Left lobe of liver (tissue), 2 donors: ENCODE measurements at places on chromosomes 3 and 15.
A peak's percentile ranks its signal among the peaks of the same experiment; 100 is the strongest.

DNA sequence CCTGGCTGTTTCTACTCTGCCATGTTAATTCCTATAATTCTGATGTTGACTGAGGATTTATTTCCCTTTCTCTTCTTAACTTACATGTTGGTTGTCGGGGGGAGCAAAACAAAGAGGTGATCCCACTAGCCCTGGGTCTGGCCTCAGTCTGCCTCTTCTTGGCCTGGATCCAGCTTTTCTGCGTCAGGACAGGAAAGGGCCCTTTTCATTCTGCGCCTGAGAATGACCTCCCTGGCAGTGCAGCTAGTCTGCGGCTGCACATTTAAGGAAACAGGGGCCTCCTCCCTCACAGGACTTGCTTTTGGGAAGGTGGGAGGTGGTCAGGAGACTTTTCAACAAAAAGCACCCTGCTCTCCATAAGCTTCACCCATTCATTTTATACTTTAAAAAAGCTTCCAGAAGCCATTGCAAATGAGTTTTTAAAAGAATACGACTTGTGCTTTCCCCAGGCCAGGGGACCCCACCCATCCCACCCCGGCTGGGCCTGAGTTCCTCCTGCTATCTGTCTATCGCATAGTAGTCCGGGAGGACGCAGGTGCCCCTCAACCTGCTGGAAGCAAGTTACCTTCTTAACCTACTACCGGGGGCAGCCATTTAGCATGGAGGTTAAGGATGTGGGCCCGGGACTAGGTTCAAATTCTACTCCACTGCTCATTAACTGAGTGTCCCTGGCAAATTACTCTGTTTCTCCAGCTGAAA lies 21.3 kb upstream of the EHD4 start:
- DNase-seq, result no peak

GRCh38 chr15:33453761-33454160 lies 143.0 kb downstream of the RYR3 start:
- DNase-seq, result no peak

- peak; percentile 84 for DNase-seq
Observed at GRCh38 chr3:50616003-50616769, 765 bp upstream of the MAPKAPK3 start.

- no peak for DNase-seq
Observed at GRCh38 chr15:71302861-71303410, 187.7 kb downstream of the THSD4 start.

GRCh38 chr3:191085091-191085490 lies 114.0 kb upstream of the OSTN start:
- DNase-seq, result no peak

DNA sequence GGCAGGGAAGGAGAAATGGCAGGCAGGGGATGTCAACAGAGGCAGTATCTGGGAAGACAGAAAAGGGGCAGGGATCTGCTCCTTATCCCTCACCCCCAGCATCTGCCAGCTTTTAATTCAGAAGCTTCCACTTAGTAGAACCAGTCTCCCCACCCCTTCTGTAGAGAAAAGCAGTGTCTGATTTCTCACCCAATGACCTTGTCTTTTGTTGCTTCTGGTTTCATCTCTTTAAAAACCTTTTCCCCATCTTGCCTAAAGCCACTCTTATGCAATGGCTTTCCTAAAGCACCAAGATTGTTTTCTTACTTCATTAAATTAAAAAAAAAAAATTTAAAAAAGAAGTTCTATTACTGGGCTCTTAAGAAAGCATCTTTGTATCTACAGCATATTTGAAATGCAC lies 27.8 kb downstream of the ARHGEF3 start:
- no peak for DNase-seq
